ENCODE measurements at places on chromosomes 2 and 18.

DNA sequence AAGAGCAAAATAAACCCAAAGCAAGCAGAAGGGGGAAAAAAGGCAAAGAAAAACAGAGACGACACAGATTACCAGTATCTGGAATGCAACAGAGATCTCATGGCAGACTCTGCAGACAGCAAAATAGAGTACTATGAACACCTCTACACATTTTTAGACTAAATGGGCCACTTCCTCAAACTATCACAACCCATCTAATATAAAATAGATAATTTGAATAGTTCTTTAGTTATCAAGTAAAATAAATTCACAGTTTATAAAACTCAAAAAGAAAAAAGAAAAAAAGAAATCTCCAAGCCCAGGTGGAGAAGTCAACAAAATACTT is 16.6 kb downstream of the SESTD1 start:
- DNase-seq = no peak

- no peak for DNase-seq
These were observed 224.8 kb upstream of the GYPC start for GRCh38 chr2:126431136-126431535.

DNA sequence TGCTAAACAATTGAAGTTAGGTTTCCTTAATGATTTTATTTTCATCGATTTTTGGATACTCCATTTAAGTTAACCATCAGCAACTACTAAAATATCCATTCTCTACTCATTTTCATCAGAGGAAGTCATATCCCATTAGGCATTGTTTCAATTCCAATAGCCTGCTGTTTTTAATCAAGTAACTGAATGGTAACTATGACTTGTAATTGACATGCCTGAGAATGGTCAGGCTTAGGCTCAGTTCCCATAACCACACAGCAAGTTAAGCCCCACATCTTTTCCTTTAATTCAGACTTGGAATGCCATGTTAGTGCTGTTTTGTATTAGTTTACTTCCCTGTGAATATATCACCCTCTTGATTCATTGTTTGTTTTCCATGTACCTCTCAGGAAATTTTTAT is 398.8 kb downstream of the ARHGAP15 start:
- DNase-seq = peak; percentile 59

DNA sequence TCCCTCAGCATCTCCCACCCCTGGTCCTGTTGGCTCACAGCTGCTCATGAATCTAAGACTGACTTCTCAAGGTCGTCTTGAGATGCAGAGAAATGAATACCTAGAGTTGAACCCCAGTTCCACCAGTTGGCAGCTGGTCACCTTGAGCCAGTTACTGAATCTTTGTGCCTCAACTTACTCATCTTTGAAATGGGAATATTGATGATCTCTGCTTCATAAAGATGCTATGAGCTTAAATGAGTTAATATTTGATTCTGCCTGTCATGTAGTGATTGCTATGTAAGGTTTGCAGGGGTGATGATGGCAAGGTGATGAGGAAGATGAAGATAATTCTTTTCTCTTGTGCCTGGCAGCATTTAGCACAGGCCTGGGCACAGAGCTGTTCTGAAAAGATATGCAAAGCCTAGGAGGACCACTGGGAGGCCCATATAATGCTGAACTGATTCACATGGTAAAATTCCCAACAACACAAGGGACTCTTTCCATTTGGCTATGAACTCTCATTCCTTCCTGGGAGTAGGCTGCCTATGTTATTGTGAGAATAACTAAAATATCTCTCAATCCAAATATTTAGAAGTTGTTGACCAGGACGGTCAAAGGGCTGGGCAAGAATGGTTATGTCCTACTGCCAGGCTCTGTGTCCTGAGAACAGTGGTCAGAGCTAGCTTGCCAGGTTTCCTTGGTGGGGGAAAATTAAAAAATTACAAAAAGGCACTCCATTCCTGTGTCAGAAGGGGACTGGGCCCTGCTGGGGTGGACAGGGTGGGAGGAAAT is 70.9 kb downstream of the APOB start:
- DNase-seq = no peak

GRCh38 chr18:45792506-45793263 is 32.8 kb upstream of the SIGLEC15 start:
- no peak for DNase-seq

DNA sequence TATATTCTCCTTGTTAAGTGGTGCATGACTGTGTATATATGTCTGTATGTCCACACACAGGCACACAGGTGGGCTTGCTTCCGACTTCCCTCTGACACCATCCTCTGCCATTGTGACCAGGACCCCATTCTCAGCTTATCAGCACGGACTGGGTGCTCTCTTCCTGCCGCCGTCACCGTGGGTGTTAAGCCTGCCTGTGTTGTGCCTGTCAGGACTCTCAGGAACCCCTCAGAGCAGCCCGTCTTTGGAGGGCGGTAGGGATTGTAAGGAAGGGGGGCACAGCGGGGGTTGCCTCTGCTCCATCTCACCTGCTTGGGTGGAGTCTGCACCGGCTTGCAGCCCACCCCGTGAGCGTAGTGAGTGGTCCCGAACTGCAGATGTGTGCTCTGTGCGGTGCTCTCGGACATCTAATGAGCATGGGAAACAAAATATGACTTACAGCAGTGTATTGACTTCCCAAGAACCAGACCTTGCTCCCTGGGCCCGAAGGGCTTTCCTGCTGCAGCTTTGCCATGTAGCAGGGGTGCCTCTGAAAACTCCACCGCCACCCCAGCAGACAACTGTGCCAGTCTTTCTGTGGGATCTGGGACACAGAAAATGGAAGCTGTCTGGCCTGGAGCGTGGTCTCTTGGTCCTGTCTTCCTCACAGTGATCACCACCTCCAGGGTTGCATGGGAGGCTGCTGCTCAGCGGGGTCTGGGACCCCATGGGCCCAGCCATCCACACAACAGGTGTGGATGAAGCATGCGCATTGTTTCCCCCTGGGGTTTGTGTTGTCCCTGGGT is 58.9 kb downstream of the SH3RF3 start:
- DNase-seq = no peak

DNA sequence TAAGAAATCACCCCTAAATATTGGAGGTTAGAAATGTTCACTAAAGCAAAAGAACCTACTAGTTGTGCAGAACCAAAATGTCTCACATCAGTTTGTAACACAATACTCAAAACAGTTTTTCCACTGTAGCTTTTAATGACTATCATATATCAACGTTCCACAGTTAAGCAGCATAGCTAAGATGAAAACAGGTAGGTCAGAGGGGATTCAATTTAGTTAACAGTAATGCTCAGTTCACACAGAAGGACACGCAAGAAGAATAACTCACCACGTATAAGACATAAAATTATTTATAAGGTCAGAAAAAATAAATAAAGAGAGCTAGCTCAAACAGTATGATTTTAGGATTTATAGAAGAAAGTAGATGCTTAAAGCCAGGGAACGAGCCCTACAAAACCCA is 118.9 kb upstream of the CCDC150 start:
- no peak for DNase-seq

- no peak for DNase-seq
These were observed 1.3 kb downstream of the CERS6 start for GRCh38 chr2:168457190-168457895.

DNA sequence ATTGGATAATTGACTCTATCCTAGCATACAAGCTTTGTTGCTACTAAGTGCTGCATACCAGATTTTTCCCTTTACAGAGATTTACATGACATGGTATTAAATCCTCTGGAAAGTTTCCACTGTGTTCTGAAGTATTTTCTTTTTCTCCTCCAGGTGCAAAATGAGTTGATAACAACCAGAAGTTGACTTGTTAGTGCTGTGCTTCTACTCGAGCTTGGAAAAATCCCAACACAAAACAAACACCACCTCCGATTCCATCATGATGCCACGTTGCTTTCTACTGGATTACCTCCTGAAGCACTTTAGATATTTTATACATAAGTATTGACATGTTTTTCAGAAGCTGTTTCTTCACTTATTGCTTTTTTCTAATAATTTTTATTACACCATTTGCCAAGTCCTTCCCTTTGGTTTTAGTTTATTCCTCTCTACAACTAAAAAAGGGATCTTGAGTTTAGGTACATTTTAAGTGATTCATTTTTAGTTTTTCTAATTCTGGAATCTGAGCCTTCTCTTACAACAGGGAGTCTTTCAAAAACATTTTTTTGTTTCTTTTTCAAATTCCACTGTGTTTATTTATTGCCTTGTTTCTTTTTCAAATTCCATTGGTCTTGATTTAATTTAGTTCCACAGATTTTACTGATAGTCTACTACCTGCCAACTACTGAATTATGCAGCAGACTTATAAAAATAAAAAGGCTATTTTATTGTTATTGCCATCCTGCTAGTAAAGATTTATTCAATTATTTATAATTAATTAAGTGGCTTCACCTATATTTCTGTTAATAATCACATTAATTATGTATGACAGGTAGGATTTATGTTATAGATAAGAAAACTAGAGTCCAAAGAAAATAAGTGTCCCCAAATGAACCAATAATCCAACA is 143.4 kb downstream of the PPP1R1C start:
- DNase-seq = no peak

DNA sequence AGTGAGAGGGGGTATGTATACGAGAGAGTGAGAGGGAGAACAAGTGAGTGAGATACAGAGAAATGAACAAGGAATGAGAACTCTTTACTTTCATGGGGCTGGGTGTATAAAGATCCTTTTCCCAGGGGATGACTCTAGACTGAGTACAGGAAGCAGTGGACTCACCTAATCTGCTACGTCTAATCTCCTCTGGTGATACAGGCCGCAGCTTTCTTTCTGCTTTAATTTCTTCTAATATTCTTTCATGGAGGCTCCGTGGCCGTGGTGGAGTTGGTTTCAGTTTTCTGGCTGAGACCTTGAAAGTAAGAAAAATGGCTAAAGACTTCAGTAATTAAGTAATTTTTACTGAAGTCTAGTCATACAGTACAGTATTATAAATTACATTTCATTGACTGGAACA is 85.2 kb downstream of the PRELID3A start:
- no peak for DNase-seq

DNA sequence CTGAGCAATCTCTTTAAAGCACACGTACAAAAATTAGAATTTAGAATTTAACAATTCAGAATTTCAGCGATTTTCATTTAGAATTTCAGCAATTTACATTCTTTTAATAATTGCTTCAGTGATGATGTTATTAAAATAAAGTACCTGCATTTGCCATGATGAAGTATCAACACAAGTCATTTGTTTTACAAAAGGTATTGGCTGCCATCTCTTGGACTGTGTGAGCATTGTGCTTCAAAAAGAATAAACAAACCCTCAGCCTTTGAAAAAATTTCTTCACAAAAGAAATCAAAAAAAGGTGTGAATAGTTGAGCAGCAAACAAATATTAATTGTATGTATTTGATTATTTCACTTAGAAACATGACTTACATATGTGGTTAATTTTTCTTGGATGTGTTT is 27.1 kb upstream of the ZC3H15 start:
- DNase-seq = peak; percentile 49

GRCh38 chr2:88657131-88657530 is 29.9 kb upstream of the EIF2AK3 start:
- peak; percentile 36 for DNase-seq

DNA sequence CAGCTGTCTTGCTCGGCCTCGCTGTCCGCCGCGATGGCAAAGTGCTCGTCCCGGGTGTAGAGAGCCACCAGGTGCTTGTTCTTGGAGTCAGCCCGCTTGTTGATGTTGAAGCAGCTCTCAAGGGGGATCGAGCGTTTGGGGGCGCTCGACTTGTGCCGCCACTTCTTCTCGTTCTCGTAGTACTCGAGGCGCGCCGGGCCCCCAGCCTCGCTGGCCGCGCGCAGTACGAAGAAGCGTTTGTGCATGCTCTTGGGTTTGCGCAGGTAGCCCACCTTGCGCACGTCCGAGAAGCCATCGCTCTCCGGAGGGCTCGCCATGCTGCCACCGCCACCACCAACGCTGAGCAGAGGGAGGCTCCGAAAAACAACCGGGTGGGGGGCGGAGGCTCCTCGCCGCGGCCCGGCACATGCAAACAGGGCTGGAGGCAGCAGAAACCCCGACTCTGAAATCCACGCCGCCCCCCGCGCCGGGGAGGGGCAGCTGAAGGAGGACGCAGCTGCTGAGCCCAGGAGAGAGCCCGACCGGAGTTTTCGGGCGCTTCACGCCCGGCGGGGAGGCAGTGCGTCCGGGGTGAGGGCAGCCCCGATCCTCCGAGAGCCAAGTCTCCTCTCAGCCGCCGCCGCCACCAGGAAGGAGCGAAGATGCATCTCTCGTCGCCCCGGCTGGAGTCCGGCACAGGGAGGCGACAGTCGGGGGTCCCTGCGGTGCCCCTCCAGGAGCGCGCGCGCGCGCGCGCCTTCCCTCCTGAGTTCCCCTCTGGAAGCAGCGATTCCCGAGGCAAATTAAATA is 1.0 kb downstream of the IRS1 start:
- peak; percentile 57 for DNase-seq

- no peak for DNase-seq
These were observed 766.0 kb downstream of the LRP1B start for GRCh38 chr2:141364821-141365220.

DNA sequence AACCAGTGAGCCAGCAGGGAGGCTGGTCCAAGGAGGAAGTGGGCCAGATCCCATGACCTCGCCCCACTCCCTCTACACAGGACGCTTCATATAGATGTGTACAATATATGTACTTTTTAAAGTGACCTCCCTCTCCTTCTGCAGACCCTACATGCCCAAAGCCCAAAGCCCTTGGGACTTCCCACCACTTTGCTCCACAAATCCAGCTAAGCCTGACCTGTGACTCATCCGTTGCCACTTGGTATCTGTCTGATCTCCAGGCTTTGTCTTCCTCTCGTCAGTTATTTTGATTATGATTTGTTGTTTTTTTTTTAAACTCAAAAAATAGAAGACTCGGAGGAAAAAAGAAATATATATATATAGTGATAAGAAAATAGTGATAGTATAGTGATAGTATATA is 470.8 kb downstream of the KCNJ3 start:
- no peak for DNase-seq

DNA sequence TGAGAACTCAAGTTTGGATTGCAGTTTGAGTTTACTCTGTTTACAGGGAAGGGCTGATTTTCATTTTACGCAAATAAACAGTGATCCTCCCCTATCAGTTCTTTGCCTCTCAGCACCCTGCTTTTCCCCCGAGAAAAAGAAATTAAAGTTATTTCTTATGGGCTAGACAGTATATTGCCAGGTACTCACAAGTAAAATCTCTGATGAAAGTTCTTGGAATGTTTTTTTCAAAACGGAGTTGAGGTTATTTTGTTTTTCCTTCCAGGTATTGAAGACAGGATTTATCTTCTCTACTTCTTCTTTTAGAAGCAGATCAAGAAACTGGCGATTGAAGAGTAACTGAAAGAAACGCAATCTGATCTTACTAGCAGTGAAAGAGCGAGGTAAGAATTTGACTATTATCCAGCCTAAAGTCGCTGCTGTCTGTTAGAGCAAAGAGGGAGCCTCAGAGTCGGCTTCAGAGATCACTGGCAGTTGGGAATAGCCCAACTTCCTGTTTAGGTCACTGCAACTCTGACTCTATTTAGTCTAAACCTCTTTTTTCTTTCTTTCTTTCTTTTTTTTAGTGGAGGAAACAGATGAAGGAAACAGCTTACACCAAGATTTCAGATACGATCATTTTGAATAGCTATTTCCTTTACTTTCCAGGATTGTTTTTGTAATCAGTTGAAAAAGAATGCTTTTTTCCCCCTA is at the start of gene TFPI:
TSS of gene TFPI (minus strand) at position 425 of the 693 bp plus-strand sequence. CDS start 50,667 bp downstream, outside the sequence.
- peak; percentile 85 for DNase-seq

Data from fibroblast of mammary gland (primary cell).